Muscle of back (tissue), 13 donors: ENCODE measurements at places on chromosomes 11 and 22.

DNA sequence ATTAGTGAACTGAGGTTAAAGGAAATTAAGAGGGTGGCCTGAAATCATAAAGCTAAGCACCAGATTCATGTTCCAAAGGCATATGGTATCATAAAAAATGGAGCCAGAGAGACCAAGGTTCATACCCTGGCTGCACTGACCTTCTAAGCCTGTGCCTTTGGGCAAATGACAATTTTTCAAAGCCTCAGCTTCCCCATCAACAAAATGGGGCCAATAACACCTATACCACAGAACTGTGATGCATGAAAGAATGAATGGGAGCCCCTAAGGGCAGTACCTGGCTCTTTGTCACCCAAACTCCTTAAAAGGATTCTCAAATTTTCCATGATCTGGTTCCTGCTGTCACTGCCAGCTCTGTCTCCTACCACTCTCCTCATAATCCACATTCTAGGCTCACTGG, 72.5 kb downstream of the RAB30 start:
- no peak for DNase-seq

- peak; percentile 49 for DNase-seq
Measured at GRCh38 chr11:416757-417621, 2.2 kb upstream of the SIGIRR start.

DNA sequence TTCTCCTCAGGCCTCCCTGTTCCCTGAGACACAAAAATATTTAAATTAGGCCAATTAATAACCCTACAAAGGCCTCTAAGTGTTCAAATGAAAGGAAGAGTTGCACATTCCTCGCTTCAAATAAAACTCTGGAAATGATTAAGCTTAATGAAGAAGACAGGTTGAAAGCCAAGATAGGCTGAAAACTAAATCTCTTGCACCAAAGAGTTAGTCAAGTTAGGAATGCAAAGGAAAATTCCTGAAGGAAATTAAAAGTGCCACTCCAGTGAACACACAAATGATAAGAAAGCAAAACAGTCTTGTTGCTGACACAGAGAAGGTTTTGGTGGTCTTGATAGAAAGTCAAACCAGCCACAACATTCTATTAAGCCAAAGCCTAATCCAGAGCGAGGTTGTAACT, 574.4 kb downstream of the OPCML start:
- no peak for DNase-seq

- DNase-seq: no peak
Measured at GRCh38 chr22:49676783-49677494, 150.7 kb downstream of the BRD1 start.

DNA sequence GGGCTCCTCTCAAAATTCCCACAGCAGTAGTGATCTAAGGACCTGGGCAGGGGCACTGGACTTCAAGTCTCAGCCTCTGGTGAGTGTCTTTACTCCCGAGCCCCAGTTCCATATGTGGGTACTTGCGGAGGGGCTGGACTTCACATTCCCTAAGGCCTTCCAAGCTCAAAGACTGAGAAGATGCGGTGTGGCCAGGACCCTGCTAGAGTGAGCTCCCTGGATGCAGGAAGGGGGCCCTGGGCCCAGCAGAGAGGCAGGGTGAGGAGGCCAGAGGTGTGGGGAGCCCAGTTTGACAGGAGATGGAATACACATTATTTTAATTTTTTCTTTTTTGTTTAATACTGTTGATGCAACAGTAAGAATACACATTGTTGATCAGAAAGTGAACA, 83.7 kb downstream of the IGLL1 start:
- no peak for DNase-seq

- no peak for DNase-seq
Measured at GRCh38 chr11:100753172-100753543, 66.1 kb downstream of the ARHGAP42 start.

GRCh38 chr11:85896876-85897275, 41.7 kb downstream of the CCDC83 start:
- no peak for DNase-seq

DNA sequence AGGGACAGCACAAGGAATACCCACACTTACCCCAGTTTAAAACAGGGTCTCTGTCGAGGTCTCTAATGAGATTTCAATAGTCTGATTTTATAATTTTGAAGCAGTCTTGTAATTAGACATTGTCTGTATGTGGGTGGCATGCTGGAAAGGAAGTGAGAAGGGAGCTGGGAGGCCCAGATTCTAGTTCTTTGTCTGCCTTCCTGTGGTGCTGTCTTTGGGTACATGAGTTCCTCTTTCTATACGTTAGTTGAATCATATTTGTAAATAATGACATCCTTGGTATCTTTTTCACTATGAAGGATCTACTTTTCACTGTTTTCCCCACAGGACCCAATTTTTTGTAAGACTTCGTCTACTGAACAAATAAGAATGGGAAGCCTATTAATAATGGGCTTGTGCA, 42.0 kb upstream of the TENM4 start:
- no peak for DNase-seq

DNA sequence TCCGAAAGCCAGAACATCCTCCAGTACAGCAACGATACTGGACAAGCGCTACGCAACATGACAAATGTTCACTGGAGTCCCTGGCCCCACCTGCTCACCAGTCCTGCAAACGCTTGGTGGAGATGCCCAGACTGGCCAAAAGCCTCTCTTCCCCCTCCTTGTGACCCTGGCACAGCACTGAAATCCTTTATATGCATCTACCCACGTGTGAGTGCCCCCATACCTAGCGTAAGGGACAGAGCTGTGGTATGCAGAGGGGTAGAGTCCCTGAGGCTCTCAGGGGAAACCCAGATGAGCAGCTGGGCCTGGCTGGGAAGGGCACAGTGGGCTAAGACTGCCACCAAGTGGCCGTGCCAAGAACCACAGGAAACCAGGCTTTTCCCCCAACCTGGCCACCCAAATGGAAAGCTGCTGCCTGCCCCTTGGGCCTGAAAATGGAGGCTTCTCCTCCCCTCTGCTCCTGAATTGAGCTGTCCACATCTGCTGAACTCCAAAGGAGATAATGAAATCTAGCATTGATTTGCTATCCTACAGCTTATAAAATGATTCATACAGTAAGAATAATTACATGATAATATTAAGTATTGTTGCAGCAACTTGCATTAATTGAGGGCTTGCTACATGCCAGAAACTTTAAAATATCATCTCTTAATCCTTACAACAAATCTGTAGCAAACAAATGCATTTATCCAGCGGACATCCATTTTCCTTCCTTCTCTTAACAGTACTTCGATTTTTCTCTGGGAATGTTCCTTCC, 24.8 kb upstream of the TTC12 start:
- peak; percentile 39 for DNase-seq

DNA sequence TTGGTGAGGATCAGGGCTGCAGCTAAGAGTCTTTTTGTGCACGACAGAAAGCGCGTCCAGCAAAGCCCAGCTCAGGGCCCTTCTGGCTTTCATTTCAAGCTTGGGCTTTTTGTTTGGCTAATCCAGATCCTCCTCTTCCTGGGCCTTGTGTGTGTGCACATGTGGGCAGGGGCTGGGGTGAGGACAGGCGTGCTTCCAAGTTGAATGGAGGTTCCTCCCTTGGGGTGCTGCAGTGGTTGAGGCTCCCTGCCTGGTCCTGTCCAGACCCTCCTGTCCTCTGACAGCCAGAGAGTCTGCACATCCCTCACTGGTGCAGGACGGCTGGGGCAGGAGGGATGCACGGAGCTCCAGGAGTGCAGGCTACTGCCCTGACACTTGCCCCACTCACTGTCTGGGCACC, 62.0 kb upstream of the NECTIN1 start:
- no peak for DNase-seq
